ENCODE measurements at places on chromosomes 3 and 15.

GRCh38 chr3:151768393-151768930, 34.7 kb downstream of the AADACL2 start:
- no peak for DNase-seq

- no peak for DNase-seq
Measured at GRCh38 chr3:53675942-53676341, 170.3 kb downstream of the CHDH start.

- no peak for DNase-seq
Measured at GRCh38 chr3:171748064-171748924, 62.0 kb downstream of the PLD1 start.

DNA sequence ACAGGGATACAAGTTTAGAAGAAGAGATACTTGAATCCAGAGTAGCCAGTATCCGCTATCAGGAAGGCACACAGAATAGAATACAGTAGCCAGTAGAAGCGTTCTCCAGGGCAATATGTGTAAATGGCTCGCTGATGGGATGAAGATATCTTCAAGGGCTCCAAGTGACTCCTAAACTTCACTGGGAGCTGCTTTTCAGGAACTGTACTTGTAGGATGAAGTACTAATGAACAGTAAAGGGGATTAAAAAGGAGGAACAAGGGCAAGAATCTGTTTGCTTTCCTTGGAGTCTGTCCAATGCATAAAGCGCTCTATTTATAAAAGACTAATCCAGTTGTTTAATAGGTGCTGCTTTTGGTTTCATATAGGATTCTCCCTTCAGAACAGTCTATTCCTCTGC, 78.4 kb downstream of the THRB start:
- no peak for DNase-seq

DNA sequence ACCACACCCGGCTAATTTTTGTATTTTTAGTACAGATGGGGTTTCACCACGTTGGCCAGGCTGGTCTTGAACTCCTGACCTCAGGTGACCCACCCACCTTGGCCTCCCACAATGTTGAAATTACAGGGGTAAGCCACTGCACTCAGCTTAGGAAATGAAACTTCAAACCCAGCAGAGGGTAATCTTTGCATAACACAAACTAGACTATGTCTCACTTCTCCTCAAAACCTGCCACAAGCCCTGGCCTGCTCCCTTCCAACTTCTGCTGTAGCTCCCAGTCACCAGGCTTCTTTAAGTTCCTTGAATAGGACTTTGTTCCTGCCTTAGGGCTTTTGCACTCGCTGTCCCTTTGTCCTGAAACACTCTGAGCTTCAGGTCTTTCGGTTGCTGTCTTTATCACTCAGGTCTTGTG, 39.2 kb upstream of the SEMA4B start:
- DNase-seq = no peak

DNA sequence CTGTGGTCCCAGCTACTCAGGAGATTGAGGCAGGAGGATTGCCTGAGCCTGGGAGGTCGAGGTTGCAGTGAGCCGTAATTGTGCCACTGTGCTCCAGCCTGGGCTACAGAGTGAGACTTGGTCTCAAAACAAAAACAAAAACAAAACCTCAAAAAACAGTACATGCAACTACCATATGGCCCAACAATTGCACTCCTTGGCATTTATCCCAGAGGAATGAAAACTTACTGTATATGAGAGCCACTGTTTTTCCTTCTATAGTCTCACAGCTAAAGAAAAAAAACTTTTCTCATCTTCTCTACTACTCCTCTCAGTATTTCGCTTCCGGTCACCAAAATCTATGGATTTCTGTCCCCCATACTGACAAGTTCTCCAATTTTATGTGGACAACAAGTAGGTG, 84.3 kb downstream of the FLNB start:
- DNase-seq = no peak

GRCh38 chr15:98809273-98809672, 160.9 kb downstream of the IGF1R start:
- no peak for DNase-seq

- DNase-seq = peak; percentile 89
Measured at GRCh38 chr3:72661115-72661457, 187.2 kb downstream of the SHQ1 start.

DNA sequence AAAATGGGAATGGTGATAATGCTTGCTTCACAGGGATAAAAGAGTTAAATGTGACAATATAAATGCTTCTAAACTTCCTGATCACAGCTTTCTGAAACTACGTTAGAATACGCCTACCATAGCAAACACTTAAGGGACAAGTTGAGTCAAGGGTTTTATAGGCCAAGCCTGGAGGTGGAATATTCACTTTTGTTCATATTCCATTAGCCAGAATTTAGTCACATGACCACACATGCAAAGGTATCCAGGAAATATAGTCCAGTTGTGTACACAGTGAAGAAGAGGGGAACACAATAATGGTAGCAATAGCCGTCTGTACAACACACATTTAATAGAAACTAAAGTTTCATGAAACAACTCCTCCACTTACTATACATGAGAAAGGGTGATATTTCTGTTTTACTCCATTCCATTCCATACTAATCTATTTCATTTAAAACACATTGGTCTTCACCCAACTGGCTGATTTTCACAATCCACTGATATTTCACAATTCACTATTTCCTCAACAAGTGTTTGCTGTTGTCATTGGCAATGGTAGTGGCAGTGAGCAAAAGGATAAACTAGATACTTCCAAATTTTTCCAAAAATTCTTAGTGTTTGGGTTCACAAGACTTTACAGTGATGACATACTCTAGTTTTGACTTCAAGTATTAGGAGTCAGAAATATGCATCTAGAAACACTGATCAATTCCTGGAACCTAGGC, 270.9 kb downstream of the ERC2 start:
- DNase-seq = no peak

DNA sequence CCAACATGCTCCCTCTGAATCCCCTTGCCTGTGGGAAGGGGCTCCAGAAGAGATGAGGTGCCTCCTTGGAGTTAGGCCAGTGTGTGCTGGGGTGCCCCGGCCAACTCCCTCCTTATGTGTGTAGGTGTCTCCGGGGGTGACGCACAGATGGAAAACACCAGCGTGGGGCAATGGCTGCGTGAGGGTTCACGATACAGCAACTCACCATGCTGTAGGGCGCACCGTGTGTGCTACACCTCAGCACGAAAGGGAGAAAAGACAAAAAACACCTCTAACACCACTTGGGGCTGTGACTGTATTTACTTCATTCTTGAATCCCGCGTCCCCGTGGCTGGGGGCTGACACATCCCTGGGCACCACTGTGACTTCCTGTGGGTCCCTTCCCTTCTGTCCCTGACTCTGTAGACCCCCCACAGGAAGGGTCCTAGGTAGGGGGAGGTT, 1.6 kb upstream of the CALML4 start:
- DNase-seq = no peak

DNA sequence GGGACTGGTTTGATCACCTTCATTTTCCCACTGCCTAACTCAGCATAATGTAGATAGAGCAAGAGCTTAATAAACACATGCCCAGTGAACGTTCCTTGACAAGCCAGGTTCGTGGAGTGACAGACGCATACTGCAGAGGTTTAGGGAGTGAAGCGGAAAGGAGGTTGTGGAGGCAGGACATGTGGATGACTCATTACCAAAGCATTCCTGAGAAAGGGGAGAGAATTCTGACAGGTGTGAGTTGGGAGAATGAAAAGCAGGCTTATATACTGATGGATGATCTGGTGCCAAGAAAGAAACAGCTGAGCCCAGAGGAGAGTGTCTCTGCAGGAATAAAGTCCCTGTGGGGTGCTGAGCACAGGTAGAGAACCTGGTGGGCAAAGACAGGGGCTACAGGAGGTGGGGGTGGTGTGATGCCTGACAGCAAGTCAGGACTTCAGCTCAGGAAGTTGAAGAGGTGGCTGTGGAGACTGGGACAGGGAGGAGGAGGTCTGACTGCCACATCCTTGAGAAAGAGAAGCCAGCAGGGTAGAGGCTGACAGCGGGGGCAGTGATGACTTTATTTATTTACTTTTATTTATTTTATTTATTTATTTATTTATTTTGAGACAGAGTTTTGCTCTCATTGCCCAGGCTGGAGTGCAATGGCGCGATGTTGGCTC, 2.4 kb upstream of the RPL29 start:
- no peak for DNase-seq

DNA sequence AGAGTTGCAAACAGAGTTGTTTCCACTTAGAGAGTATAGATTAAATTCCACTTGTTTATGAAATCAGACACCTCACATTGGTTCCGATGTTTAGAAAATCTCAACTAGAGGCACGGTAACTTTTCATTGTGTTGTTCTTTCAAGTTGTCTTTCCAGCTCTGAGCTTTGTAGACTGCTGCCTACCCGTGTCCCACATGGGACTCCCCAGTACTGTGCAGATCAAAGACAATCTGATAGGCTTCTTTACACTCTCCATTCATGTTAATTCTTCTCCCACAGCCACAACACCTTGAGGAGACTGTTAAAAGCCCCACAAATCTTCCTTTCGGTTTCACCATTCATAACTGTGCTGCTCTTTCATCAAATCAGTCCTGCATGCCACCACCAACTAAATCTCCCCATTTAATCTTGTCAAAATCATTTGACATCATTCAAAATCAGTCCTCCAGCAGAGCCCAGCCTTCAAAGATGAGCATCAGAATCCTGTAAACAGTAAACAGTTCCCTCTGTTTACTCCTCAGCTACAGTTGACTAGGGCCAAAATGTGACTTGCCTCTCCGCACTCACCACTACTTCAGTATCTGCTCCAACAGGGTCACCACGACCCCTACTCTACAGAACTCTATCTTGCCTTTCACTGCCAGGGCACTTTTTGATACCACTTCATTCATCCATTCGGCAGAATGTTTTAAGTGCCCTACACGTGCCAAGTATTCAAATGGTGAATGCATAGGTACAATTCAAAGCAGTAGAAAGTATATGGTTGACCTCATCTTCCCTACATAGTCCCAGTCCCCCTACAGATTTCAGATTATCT, 8.3 kb downstream of the ANXA2 start:
- DNase-seq = no peak

GRCh38 chr3:14522129-14522691, 17.9 kb downstream of the GRIP2 start:
- no peak for DNase-seq

DNA sequence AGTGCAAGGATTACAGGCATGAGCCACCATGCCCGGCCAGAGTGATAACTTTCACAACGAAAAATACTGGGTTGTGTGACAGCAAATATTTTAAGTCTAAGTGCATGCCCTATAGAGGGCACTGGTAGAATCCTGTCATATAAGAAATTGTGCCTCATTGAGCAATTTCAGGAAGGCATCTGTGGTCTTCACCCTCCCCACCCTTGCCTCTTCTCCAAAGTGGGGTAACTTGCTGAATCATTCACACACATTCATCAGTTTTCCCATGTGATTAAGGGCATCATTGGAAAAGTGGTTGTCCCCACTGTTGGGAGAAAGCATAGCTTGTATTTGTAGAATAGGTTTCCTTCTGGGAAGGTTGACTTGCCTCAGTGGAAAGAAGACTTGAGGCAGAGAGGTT, 9.2 kb downstream of the MITF start:
- DNase-seq = no peak

DNA sequence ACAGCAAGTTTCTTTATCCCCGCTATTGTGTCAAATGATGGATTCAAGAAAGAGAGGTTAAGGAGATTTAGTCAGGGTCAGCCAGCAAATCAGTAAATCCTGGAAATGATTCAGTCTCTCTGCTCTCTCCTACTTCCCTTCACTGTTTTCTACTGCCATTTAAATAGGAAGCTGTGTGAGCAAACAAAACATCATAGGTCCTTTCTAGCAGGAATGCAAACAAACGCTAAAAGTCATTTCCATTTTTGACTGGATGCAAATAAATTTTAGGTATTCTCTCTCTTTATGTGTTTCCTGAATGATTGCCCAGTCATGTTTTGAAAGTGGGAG, 299.4 kb upstream of the RORA start:
- DNase-seq = no peak

- no peak for DNase-seq
Measured at GRCh38 chr3:51581524-51581923, 43.0 kb downstream of the RAD54L2 start.

DNA sequence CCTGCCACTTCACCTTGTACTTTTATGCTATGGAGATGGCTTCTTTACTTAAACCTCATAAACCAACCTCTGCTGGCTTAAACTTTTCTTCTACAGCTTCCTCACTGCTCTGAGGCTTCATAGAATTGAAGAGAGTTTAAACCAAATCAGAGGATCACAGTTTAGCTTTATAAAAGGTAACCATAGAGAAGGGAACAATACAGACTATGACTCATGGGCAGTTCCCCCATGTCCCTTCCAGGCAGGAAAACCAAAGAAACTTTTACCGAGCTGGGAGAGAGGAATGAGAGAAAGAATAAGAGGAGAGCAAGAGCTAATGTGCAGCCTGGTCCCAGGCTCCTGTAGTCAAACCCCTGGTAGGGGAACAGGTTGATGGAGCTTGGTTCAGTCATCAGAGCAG, 53.9 kb upstream of the NEDD4 start:
- peak; percentile 9 for DNase-seq

DNA sequence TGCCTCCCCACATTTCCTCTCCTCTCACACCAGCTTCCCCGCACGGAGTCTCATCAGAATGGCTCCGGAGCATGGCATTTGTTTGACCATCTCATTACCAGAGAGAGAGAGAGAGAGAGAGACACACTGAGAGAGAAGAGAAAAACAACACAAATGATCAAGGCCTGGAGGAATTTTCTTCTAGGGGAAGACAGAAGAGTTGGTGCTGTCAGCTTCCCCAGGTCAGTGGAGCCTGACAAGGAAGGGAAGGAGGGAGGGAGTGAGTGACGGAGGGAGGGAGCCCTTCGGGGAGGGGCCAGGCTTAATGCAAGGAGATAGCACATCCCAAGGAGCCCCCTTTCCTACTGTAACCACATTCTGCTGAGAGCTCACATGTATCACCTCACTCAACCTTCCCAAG, 9.1 kb downstream of the ST8SIA2 start:
- DNase-seq = no peak

GRCh38 chr15:66993874-66994696, 71.3 kb upstream of the SMAD3 start:
- no peak for DNase-seq

GRCh38 chr15:89985111-89985510, 16.0 kb upstream of the ZNF710 start:
- DNase-seq = no peak

DNA sequence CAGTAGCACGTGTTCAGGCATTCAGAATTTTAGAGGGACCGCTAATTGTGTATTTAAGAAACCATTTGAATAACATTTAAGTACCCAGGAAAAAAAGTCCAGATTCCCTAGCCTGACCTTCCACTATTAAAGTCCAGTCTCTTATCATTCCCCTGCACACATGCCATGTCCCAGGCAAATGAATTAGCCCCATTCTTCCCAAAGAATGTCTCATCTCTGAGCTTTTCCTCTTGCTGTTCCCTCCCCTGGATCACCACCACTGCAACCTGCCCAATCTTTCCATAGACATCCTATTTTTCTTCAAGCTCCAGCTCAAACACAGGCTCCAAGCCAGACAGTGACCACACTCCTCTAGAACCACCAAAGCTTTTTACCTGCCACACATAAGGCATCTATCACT, 25.9 kb downstream of the PLD1 start:
- no peak for DNase-seq

DNA sequence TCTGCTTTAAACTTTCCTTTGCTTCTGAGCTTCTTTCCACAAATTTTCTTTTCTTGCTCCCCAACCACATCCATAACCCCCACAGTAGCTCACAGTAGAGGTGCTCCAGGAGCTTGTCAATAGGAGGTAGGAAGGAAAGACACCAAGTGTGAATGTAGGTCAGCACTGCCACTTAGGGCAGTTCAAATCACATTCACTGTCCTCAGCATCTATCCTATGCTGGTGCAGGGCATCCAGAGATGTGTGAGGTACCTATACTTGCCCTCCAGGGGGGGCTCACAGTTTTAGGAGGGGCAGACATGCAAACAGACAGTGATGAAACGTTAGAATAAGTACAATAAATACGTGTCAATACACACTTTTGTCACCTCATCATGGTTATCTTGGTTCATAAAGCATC, 1.5 kb upstream of the SPSB4 start:
- no peak for DNase-seq

Data from HFFc6 (cell line).